ENCODE measurements at places on chromosomes 2 and 18.

GRCh38 chr2:226893216-226893615 lies 57.4 kb downstream of the RHBDD1 start:
- no peak overlapping the region for H3K27ac ChIP-seq
- no peaks in the 10 kb centered on the region for H3K27me3 ChIP-seq
- H3K4me1 ChIP-seq: no peaks in the 10 kb centered on the region
- DNase-seq: no peak
- no peaks in the 10 kb centered on the region for H3K36me3 ChIP-seq

- no peaks in the 10 kb centered on the region for H3K4me1 ChIP-seq
- no peak for DNase-seq
Measured at GRCh38 chr18:6920099-6920955, 190.8 kb downstream of the ARHGAP28 start.

- H3K4me1 ChIP-seq: peaks cover 16% of the 10 kb centered on the region
- DNase-seq: no peak
- no peaks in the 10 kb centered on the region for H3K36me3 ChIP-seq
- no peaks in the 10 kb centered on the region for H3K27me3 ChIP-seq
Measured at GRCh38 chr2:178479275-178479616, 846 bp upstream of the FKBP7 start.

- H3K4me1 ChIP-seq: no peaks in the 10 kb centered on the region
- no peak overlapping the region for H3K27ac ChIP-seq
- no peaks in the 10 kb centered on the region for H3K27me3 ChIP-seq
- no peak overlapping the region for H3K4me3 ChIP-seq
- peaks cover 3% of the 10 kb centered on the region for H3K36me3 ChIP-seq
Measured at GRCh38 chr2:226971084-226971483, 135.2 kb downstream of the RHBDD1 start.

DNA sequence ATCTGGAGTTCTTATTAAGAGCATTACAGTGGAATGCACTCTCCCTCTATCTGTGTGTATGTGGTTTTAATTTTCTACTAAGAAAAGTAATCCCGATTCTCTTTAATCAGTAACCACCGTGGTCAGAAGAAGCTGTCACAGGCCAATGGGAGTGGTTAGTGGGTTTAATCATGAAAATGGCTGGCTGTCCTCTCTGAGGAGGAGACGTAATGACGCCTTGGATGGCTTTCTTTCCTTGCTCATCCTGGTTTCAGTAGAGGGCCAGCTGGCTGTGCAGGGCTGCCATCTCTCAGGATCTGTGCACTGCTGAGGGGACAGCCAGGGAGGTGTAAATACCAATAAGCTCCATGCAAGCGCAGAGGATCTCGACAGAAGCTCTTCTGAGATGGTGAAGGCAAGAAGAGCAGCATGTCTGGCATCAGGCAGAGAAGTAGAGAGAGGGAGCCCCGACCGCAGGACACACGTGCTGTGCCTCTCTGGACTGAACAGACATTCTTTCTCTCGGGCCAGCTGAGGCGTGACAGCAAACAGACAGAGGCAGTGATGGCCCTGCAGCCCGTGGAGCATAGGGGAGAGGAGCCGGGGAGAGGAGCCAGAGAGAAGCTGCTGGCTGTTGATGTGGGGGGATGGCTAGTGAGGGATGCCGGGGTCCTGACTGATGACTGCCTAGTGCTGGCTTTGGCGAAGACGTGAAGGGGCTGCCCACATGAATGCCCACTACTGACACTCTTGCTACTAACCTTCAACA lies 65.1 kb upstream of the DAPL1 start:
- no peaks in the 10 kb centered on the region for H3K36me3 ChIP-seq
- no peak overlapping the region for H3K27ac ChIP-seq
- no peak for DNase-seq
- H3K27me3 ChIP-seq: no peaks in the 10 kb centered on the region
- H3K4me1 ChIP-seq: no peaks in the 10 kb centered on the region

- no peaks in the 10 kb centered on the region for H3K4me1 ChIP-seq
- no peak for DNase-seq
- H3K36me3 ChIP-seq: no peaks in the 10 kb centered on the region
- H3K27ac ChIP-seq: no peak overlapping the region
- H3K4me3 ChIP-seq: no peak overlapping the region
Measured at GRCh38 chr18:35089382-35089781, 48.2 kb downstream of the MAPRE2 start.

- H3K36me3 ChIP-seq: no peaks in the 10 kb centered on the region
- no peaks in the 10 kb centered on the region for H3K4me1 ChIP-seq
- no peak overlapping the region for H3K27ac ChIP-seq
- no peak for DNase-seq
Measured at GRCh38 chr2:178859730-178860129, 52.5 kb upstream of the TTN start.

- no peaks in the 10 kb centered on the region for H3K27me3 ChIP-seq
- no peaks in the 10 kb centered on the region for H3K36me3 ChIP-seq
- H3K4me3 ChIP-seq: no peak overlapping the region
- H3K27ac ChIP-seq: no peak overlapping the region
- no peaks in the 10 kb centered on the region for H3K4me1 ChIP-seq
Measured at GRCh38 chr2:66324909-66325528, 109.9 kb upstream of the MEIS1 start.

- no peak overlapping the region for H3K27ac ChIP-seq
- no peaks in the 10 kb centered on the region for H3K27me3 ChIP-seq
- H3K4me1 ChIP-seq: peaks cover 5% of the 10 kb centered on the region
- DNase-seq: no peak
Measured at GRCh38 chr2:237625777-237626176, 1.6 kb upstream of the LRRFIP1 start.

DNA sequence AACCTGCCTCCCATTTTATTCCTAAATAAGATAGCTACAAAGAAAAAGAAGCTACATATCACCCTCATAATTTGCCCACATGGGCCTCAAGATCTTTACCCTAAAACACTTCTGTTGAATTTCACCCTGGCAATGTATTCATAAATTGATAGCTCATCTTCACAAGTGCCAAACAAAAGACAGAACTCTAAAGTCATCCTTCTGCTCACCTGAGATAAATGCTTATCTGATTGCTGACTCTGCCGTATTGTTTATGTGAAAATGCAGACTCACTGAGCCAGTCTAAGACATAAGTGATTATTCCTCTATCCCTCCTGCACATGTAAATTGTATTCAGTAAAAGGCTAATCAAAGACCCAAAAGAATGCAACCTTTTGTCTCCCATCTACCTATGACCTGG lies 2.0 kb downstream of the RDH14 start:
- H3K27me3 ChIP-seq: no peaks in the 10 kb centered on the region
- no peak overlapping the region for H3K4me3 ChIP-seq
- H3K4me1 ChIP-seq: no peaks in the 10 kb centered on the region
- no peaks in the 10 kb centered on the region for H3K36me3 ChIP-seq
- no peak overlapping the region for H3K27ac ChIP-seq

GRCh38 chr2:186201371-186201770 lies 284.7 kb upstream of the ZC3H15 start:
- no peaks in the 10 kb centered on the region for H3K36me3 ChIP-seq
- no peaks in the 10 kb centered on the region for H3K27me3 ChIP-seq
- H3K4me3 ChIP-seq: no peak overlapping the region

- no peak overlapping the region for H3K27ac ChIP-seq
- no peaks in the 10 kb centered on the region for H3K27me3 ChIP-seq
- H3K4me1 ChIP-seq: peaks cover 14% of the 10 kb centered on the region
- no peak for DNase-seq
- peak overlapping the region; percentile 14 for H3K4me3 ChIP-seq
Measured at GRCh38 chr18:49788327-49788898, 24.9 kb downstream of the ACAA2 start.

DNA sequence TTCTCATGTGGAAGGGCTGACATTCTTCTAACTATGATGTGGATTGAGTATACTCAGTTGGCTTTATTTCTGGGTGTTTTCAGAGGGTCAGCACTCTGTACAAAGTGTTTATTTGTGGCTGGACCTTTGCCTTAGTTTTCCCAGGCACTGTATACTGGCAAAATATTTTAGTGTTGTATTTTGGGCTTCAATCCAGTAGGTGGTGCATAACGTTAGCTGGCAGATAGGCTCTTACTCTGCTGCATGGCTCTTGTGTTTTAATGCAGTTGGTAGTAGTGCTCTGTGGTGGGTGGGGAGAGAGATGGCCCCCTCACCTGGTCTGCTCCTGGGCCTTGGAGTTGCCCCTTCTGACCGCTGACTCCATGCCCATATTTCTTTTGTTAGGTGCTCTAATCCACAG lies 75.6 kb upstream of the REG3A start:
- no peaks in the 10 kb centered on the region for H3K27me3 ChIP-seq
- no peak overlapping the region for H3K4me3 ChIP-seq
- H3K4me1 ChIP-seq: no peaks in the 10 kb centered on the region
- no peaks in the 10 kb centered on the region for H3K36me3 ChIP-seq
- DNase-seq: no peak
